ENCODE measurements at places on chromosomes 2 and 18.

DNA sequence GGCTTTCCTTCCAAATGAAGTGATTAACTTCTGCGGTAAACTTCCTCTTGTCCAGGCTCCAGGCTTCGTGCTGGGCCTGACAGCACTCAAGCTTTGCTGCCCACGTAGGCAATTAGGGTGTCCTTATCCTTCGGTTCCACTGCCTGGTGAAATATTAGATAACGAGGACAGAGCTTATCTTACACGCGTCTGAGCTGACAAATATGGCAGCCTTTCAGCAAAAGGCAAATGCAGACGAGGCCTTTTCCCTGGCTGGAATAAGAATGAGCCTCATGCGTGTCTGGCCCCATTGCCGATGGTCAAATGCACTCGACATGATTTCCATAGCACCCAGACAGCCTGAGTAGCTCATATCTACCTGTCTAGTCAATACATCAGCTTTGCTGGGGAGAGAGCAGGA lies 141.5 kb downstream of the FAM210A start:
- DNase-seq = no peak

- no peak for DNase-seq
These were observed 197.9 kb downstream of the HRH4 start for GRCh38 chr18:24658302-24658701.

DNA sequence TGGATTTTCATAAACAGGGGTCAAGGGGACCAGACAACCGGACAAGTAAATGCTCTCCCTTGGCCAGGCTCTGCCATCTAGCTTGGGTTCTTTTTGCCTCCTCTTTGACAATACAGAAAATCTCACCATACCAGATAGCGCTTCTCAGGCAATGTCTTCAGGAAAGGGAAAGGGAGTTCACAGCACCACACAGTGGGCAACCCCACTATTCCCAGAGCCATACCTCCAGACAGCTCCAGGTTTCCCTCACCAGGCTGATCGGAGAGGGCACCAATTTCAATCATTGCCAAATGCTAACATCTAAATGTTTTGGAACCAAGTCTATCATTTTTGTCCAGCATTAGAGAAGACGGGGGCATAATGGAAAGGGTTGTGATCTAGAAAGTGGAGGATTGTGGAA lies 28.1 kb downstream of the CCDC68 start:
- DNase-seq = no peak

- DNase-seq = no peak
These were observed 48.0 kb upstream of the LPIN2 start for GRCh38 chr18:3060667-3061580.

DNA sequence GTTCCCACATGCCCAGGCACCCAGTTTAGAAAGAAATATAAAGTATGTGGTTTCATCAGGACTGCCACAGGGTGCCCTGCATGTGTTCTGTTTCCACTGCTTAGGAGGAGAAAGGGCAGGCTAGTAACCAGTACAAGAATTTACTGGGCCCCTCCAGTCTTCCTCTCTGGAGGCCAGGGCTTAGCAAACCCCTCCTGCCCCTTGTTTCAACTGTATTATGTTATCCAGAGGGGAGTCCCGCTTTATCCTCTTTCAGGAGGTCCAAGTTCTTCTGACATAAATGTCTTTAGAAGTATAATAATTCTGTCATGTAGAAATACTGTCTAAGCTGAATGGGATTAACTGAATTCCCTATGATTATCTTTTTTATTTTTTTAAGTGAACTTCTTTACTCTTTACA lies 132.1 kb downstream of the WDSUB1 start:
- no peak for DNase-seq

- DNase-seq = no peak
These were observed 78.5 kb upstream of the SNTG2 start for GRCh38 chr2:871926-872680.

- DNase-seq = no peak
These were observed 78.1 kb downstream of the WDSUB1 start for GRCh38 chr2:159208438-159208837.

DNA sequence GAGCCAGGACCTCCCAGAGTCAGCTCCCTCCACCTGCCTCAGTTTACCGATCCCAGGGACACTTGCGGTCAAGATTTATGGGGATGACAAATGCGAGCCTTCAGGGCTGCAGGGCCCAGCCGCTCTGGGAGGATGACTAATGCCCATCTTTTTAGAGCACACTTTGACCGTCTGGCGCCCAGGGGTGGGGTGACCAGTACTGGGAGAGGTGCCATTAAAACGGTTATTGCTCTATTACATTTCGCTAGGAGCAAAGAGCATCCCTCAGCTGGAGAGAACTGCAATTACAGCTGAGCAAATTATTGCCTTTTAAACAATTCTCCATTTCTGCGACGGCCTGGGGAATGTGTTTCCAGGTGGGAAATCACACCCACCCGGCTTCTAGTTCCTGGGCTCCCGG lies 42.6 kb upstream of the HPCAL1 start:
- DNase-seq = no peak

GRCh38 chr2:54708584-54709335 lies 14.7 kb upstream of the EML6 start:
- DNase-seq = no peak

DNA sequence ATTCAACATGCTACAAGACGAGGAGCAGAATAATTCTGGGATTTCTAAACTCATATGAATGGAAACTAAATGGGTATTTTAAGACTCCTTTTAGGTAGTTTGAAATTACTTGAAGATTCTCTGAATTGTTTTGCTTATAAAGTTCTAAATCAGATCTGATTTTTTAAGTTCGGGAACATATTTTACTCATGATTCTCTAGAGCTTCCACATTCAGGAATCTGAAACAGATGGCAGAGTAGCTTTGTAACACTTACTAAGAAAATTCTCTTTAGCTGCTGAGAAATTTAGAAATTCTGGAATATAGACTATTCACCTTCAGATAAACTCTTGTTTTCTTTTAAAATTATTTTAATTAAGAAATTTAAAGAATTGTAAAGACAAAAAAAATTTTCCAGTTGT lies 13.7 kb downstream of the RBBP8 start:
- DNase-seq = no peak

GRCh38 chr2:240894006-240894405 lies 1.9 kb downstream of the MAB21L4 start:
- no peak for DNase-seq

GRCh38 chr2:127619877-127620705 lies 25.9 kb upstream of the GPR17 start:
- DNase-seq = no peak

DNA sequence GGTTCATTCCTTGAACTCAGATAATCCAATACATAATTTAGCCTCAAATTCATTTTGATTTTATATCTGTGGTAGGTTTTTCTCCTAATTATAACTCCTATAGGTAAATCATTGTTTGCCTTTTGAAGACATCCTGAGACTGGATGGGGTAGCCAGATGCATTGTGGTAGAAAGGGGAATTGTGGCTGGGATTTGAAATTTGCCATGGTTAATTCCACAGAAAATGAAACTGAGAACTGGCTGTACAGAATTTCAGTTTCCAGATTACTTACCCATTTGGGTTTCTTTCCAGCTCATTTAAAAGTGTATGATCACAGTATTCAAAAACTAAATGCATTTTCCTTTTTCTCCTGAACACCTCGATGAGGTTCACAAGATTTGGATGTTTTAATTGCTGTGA lies 18.2 kb downstream of the CDKL4 start:
- no peak for DNase-seq

DNA sequence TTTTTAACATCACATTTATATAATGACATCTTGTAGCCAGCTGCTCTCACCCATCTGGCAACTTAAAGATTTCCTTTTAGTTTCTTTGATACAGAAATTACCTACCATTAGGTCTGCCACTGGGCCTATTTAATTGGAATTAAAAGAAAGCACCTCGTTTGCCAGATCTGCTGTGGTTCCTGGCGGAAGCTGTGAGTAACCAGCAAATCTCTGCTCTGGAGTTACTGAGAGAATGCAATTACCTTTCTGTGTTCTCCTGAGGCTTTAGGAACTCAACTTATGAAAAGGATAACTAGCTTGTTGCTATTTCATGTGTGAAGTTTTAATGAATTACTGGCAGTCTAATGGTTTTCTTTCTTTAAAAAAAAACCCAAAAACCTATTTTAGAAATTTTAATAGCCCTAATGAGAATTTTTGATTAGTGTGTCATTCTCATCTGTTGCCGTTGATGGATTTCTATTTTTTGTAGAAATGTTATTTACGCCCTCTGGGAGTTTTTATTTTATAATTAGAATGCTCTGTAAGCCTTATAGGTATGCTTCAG lies 69.7 kb upstream of the LYPD6B start:
- DNase-seq = no peak

GRCh38 chr2:188475945-188476344 lies 184.3 kb downstream of the GULP1 start:
- no peak for DNase-seq

DNA sequence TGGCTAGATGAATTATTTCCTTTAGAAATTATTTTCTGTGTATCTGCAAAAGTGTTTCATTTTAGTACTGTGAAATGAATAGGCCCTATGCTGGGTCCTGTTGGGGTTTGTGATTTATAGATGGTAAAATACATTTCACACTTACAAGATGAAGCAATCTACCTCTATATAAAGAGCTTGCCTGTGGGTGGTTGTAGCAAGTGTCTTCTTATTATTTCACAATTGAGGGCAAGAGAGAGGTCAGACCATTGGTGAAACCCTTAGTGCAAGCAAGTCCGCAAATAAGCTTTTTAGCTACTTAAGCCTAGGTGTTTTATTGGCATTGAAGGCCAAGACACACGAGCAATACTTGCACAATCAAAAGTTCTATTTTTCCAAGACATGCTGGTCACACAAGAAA lies 153.1 kb downstream of the FMNL2 start:
- DNase-seq = no peak

All from T follicular helper cell (primary cell).